ENCODE measurements at places on chromosomes 2 and 18.
A peak's percentile ranks its signal among the peaks of the same experiment; 100 is the strongest.

DNA sequence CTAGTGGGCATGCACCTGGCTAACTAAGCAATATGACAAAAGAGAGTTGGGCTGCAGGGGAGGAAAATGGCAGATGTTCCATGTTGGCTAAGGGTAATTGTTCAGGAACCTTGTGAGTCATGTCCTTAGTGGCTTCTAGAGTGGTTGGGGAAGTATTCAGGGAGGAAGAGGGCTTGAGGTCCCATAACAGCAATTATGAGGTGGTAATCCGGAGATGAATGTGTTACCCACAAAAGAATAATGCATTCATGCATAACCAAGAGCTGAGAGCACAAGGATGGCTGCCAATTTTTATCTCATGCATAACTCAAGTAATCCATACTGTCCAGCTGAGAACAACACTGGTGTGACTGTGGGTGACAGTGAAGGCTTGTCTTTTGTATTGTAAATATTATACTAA is 42.9 kb downstream of the TMEFF2 start:
- no peak for DNase-seq

DNA sequence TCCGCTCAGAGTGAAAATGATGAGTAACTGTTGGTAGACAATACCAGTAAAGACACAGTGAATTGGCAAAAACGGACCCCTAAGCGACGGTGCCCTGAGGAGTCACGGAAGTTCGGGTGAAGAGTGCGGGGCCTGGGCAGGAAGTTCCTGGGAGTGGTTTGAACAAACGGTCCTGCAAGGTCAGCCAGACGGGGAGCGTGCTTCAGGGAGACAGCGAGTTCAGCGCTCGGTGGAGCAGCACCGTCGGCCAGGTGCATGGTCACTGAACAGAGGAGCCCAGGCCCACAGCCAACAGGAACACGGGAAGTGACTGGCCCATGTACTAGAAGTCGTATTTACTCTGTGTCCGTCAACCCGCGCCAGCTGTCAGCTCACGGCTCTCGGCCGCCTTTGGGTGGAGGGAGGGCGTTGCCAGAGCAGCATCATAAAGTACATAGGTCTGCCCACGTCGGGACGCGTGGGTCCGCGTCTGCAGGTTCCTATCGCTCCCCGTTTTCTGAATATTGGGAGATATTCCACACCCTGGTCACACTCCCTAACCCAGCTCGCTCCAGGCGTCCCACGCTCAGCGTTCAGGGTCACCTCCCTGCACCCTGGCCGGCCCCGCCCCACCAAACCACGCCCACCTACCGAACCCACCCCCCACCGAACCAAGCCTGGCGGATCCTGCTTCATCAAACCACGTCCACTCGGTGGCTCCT is 75.6 kb upstream of the UXS1 start:
- DNase-seq, result no peak

- DNase-seq, result no peak
Observed at GRCh38 chr2:11396467-11397445, 52.3 kb upstream of the ROCK2 start.

GRCh38 chr2:185793532-185794345 is 55.1 kb downstream of the FSIP2 start:
- DNase-seq, result no peak

DNA sequence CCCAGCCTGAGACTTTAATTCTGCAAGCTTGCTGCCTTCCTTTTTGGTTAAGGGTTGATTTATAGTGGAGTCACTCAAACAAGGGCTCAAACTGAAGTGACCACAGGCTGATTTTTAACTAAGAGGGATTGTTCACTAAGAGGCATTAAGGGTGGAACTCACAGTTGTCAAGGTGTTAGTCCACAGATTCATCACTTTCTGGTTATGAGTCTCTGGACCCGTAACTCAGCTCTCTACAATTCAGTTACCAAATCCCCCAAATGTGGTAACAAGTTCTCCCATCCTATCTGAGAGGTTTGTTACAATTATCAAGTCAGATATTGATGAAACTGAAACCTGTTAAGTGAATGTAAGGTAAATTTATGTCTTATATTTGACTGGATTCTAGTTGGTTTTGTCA is 185.9 kb upstream of the KLHL14 start:
- DNase-seq, result no peak

DNA sequence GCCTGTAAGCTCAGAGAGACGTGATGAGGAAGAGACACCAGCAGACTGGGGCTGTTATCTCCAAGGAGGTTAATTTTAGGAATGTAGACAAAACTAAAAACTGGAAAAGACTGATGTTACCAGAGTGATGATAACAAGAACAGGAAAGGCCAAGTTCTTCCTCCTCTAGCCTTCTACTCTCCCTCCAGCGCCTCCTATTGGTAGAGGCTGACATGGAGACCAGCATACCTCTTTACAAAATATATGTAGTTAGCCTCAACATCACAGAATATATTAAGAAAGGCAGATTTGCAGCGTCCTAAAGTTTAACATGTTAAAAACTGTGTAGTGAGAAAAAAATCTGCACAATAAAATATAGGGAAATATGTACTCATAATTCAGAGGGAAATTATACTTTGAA is 66.0 kb downstream of the TCF4 start:
- DNase-seq, result no peak

- no peak for DNase-seq
Observed at GRCh38 chr2:78411303-78411702, 614.2 kb upstream of the REG3G start.

DNA sequence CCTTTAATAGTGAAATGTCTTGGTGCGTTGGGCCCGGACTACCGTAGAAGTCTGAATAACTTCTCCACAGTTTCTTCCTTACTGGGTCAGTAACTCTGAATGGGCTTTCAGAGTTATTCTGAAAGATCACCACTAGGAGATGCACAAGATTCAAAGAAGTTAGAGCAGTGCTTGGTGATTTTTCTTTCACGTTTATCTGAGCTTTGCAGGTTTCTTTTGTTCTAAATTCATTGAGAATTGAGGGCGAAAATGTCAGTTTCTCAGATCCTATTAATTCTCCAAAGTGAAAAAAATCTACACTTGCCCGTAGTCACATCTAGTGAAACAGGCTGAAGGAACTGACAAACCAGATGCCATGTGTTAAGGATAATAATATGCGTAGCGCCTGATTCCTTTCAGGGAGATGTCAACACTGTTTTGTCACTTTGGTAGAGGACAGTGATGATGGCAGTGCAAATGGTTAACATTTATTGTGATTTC is 70.1 kb downstream of the QPCT start:
- no peak for DNase-seq

GRCh38 chr2:172285010-172285621 is 142.3 kb upstream of the ITGA6 start:
- DNase-seq, result no peak

GRCh38 chr2:227030789-227031188 is 133.2 kb downstream of the COL4A4 start:
- no peak for DNase-seq

DNA sequence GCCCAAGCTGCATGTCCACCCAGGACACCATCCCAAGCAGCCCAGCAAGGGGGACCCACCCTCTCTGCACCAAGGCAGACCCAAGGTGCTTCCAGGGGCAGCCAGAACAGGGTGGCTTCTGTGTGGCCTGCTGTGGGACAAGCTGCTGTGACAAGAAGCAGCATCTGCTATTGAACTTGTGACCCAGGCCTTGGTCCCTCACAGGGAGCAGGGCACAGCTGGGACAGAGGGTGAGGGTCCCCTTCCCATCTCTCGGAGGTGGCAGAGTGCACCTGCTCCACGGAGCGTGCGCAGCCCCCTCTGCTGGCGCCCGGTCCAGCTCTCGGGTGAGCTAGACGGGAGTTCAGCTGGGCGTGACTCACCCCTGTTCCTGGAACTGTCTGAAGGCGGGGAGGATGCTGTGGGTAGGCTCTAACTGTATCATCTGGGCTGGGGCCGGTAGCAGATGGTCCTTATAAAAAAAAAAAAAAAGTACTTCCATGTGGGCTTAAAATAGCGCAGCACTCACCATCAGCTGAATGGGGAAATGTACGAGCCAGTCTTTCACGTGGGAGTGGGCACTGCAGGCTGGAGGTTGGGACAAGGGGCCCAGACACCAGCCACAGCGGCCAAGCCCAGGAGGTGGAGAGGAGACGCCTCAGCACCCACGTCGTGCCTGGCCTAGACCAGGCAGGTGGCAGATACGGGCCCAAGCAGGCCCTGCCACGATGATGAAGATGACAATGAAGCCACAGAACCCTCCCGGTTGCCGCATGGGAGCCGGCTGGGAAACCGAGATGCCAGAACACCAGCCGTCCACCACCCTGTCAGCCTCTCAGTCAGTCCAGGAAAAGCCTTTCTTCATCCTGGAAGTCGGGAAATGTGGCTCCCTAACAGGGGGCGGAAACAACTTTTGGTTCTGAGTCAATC is 136.8 kb upstream of the ID2 start:
- peak; percentile 61 for DNase-seq

DNA sequence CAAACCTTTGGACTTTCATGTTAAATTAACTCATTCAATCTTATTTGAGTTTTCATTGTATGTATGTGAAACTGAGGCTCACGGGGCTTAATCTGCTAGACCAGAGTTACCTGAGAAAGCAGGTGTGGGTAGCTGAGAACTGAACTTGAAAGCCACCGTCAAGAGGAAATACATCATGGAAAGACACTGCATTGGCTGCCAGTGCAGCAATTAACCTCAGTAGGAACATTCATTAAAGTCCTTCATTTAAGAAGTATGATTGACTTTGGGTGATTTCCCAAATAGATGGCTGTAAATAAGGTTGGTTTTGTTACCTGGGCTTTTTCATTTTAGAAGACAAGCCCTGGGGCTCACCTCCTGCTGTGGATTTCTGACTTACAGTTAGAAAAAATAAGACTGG is 36.5 kb upstream of the MGAT5 start:
- no peak for DNase-seq

DNA sequence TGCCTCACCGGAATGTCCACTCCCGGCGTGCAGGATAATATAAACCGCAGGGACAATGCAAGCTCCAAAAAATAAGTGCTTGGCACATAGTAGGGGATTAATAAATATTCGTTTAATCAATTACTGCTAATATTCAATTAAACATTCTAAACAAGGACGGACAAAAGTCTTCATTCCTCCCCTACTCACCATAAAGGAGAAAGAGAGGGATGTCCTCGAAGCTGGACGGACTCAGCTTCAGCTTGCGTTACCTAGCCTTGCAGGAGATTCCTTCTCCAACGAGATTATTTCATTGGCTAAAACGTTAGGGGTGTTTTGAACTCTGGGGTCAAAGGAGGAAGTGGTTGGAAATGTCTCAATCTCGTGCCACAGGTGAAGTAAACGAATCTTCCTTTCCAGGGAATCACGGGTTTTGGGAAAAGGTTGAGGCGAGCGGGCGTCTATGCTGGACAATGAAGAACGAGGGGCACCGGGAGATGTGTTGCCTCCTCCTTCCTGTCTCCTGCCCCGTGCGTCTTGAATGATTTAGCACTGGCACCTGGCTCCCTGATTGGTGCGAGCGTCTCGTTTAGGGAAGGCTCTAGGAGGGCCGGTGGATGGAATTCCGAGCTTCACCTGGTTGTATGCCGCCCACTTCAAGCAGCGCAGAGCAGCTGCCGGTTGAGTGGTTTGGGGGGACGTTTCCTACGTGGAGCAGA is 2.0 kb upstream of the GAD1 start:
- DNase-seq, result no peak

DNA sequence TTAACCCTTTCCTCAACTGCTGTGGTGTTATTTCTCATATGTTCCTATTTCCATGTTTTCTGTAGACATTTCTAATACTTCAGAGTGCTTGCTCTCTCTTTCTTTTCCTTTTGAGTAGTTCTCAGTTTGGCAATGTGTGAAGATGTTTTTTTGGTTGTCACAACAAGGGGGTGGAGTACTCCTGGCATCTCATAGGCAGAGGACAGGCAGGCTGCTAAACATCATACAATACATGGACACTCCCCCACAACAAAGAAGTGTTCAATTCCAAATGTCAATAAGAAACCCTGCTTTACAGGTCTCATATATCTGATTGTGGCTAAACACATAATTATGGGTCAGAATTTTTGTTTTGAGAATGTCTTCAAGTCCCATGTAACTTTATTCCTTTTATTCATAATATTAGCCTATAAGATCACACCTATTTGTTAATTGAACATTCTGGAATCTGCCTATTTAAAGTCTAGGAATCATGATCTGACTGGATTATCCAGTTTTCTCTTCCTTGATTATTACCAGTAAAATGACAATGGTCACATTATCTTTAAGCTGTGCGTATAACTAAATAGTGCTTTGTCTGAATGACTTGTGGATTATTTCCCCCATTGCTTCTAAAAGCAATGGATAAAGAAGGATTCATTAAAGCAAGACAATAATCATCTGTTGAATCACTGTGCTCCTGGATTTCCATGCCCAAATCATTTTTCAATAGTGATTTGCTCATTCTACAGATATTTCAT is 46.8 kb upstream of the ITPRID2 start:
- DNase-seq, result no peak

Data from effector CD4-positive, alpha-beta T cell (primary cell).